Heart left ventricle (tissue), 16 donors: ENCODE measurements at places on chromosomes 3 and 15. TPM values are rescaled to one million over a fixed set of nuclear protein-coding genes. Genes with fewer than 3 reads are reported as not detected.
A peak's percentile ranks its signal among the peaks of the same experiment; 100 is the strongest.

- no peaks in the 10 kb centered on the region for H3K27me3 ChIP-seq
- H3K4me3 ChIP-seq: no peak overlapping the region
- DNase-seq: no peak
- no peak overlapping the region for H3K27ac ChIP-seq
Measured at GRCh38 chr15:37516621-37517020, 416.3 kb upstream of the MEIS2 start.

GRCh38 chr3:190122198-190122771, 1.6 kb upstream of the P3H2 start:
- no peaks in the 10 kb centered on the region for H3K4me1 ChIP-seq
- no peak for DNase-seq
- no peaks in the 10 kb centered on the region for H3K27me3 ChIP-seq
- no peak overlapping the region for H3K27ac ChIP-seq
- H3K36me3 ChIP-seq: no peaks in the 10 kb centered on the region

- no peak overlapping the region for H3K4me3 ChIP-seq
- DNase-seq: peak; percentile 79
- H3K4me1 ChIP-seq: peaks cover 18% of the 10 kb centered on the region
- no peaks in the 10 kb centered on the region for H3K27me3 ChIP-seq
Measured at GRCh38 chr15:33022629-33023028, 171.9 kb downstream of the FMN1 start.

GRCh38 chr3:120449701-120450599, 842 bp downstream of the FSTL1 start:
- H3K36me3 ChIP-seq: peaks cover 12% of the 10 kb centered on the region
- peak; percentile 52 for DNase-seq
- peaks cover 43% of the 10 kb centered on the region for H3K4me1 ChIP-seq
- H3K27ac ChIP-seq: peak overlapping the region; percentile 98
- H3K27me3 ChIP-seq: no peaks in the 10 kb centered on the region
- peak overlapping the region; percentile 97 for H3K4me3 ChIP-seq

DNA sequence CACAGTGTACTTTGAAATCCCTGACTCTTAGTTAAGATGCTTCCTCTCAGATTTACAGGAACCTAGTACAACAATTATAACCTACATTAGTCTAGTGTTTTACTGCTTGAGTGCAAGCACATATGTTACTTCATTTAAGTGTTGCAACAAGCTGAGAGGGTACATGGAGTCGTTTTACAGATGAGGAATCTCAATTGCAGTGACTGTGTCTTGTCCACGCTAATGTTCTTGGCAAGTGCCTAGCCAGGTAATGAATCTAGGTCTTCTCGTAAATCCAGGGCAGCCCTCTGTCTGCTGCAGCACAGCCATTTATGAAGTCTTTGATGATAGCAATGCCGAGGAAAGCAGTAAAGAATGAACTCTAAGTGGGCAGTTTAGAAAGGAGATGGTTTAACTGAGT, 384.4 kb upstream of the ARPP21 start:
- H3K4me1 ChIP-seq: no peaks in the 10 kb centered on the region
- no peaks in the 10 kb centered on the region for H3K36me3 ChIP-seq
- DNase-seq: no peak
- no peak overlapping the region for H3K27ac ChIP-seq
- no peak overlapping the region for H3K4me3 ChIP-seq

GRCh38 chr3:169432708-169433432, 230.6 kb downstream of the MECOM start:
- H3K27ac ChIP-seq: no peak overlapping the region
- no peaks in the 10 kb centered on the region for H3K36me3 ChIP-seq
- H3K27me3 ChIP-seq: no peaks in the 10 kb centered on the region
- DNase-seq: no peak

GRCh38 chr3:196274585-196274984, 12.9 kb downstream of the PCYT1A start:
- no peak for DNase-seq
- H3K4me1 ChIP-seq: no peaks in the 10 kb centered on the region

- no peak overlapping the region for H3K27ac ChIP-seq
- no peak for DNase-seq
- no peaks in the 10 kb centered on the region for H3K4me1 ChIP-seq
- H3K4me3 ChIP-seq: no peak overlapping the region
- H3K36me3 ChIP-seq: no peaks in the 10 kb centered on the region
Measured at GRCh38 chr15:70035719-70036077, 62.0 kb downstream of the TLE3 start.

- no peak overlapping the region for H3K4me3 ChIP-seq
- no peaks in the 10 kb centered on the region for H3K27me3 ChIP-seq
- H3K36me3 ChIP-seq: no peaks in the 10 kb centered on the region
Measured at GRCh38 chr3:44198284-44199269, 43.1 kb upstream of the TOPAZ1 start.

DNA sequence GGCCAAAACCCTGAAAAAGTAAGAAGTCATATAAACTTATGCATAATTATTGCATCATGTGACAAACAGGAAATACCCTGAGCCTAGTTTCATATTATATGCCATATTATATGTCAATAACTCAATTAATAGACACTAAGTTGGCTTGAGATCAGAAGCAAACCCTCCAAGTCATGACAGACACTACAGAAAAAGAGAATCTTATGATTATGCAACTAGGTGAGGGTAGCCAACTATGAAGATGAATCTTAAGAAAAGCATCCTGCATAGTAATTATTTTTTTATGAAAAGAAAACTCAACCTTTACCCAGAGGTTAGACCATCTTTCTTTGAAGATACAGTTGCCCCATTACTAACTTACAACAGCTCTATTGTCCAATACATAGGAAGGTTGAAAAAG, 192.4 kb upstream of the VEPH1 start:
- H3K4me1 ChIP-seq: no peaks in the 10 kb centered on the region
- peaks cover 3% of the 10 kb centered on the region for H3K27me3 ChIP-seq
- DNase-seq: no peak
- no peaks in the 10 kb centered on the region for H3K36me3 ChIP-seq
- H3K27ac ChIP-seq: no peak overlapping the region

GRCh38 chr3:124779751-124780191, 49.5 kb downstream of the UMPS start:
- no peak overlapping the region for H3K4me3 ChIP-seq
- DNase-seq: no peak
- peaks cover 42% of the 10 kb centered on the region for H3K4me1 ChIP-seq
- no peaks in the 10 kb centered on the region for H3K36me3 ChIP-seq
- H3K27me3 ChIP-seq: no peaks in the 10 kb centered on the region

- H3K27ac ChIP-seq: no peak overlapping the region
- no peaks in the 10 kb centered on the region for H3K4me1 ChIP-seq
- DNase-seq: no peak
- no peaks in the 10 kb centered on the region for H3K36me3 ChIP-seq
- no peak overlapping the region for H3K4me3 ChIP-seq
Measured at GRCh38 chr15:63166219-63166618, 8.9 kb upstream of the RPS27L start.

DNA sequence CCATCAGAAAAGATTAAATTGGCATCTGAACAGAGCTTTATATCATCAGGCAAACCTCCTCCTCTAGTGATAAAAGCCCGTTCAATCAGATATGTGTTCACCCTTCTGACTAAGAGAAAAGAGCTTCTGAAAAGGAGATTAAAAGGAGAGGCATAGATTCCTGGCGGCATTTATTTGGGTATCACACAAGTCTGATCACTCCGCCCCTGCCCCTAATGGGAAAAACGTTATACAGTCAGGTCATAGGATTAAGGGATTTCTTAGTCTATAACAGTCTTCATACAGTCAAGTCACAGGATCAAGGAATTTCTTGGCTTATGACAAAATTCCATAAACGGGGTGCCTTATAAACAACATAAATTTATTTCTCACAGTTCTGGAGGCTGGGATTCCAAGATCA, 295.4 kb upstream of the SATB1 start:
- no peak overlapping the region for H3K27ac ChIP-seq
- H3K4me3 ChIP-seq: no peak overlapping the region
- no peaks in the 10 kb centered on the region for H3K36me3 ChIP-seq
- H3K27me3 ChIP-seq: no peaks in the 10 kb centered on the region
- no peak for DNase-seq

GRCh38 chr15:75577401-75578172, 1.5 kb downstream of the PTPN9 start:
- peak overlapping the region; percentile 99 for H3K4me3 ChIP-seq
- no peaks in the 10 kb centered on the region for H3K27me3 ChIP-seq
- H3K27ac ChIP-seq: peak overlapping the region; percentile 89
- H3K4me1 ChIP-seq: peaks cover 34% of the 10 kb centered on the region

DNA sequence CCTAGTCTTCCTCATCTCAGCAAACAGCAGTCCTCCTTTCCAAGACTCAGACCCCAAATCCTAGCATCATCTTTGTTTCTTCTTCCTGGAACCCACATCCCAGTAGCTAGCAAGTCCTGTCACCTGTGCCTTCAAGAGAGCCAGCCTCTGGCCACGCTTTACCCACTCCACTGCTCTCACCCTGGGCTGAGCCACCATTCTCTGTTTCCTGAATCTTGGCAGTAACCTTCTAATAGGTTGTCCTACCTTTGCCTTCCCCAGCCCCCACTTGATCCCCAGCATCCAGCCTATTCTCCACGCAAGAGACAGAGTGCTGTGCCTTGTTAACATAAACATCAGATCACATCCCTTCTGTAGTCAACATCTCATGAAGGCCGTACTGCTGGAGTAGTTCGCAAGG, 323.4 kb downstream of the LRTM1 start:
- H3K36me3 ChIP-seq: no peaks in the 10 kb centered on the region
- DNase-seq: no peak
- H3K4me1 ChIP-seq: no peaks in the 10 kb centered on the region

DNA sequence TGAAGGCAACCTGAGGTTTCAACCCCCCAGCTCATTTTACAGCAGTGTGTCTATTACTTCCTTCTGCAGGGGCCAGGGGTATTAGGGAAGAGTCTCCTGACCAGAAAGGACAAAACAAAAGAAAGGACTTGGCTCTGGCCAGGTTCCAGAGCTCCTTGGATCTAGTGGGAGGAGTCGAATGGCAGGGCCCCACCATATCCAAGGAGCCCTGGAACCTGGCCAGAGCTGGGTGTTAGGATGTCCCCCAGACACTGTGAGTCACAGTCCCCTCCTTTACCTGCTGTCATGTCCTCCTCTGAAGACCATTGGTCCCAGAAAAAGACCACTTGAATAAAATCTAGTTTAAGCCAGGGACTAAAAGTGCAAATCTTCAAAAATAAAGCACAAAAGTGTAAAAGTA, 113.2 kb downstream of the EEFSEC start:
- no peak for DNase-seq
- peaks cover 8% of the 10 kb centered on the region for H3K4me1 ChIP-seq
- peaks cover 20% of the 10 kb centered on the region for H3K36me3 ChIP-seq
- H3K4me3 ChIP-seq: no peak overlapping the region
- no peak overlapping the region for H3K27ac ChIP-seq

DNA sequence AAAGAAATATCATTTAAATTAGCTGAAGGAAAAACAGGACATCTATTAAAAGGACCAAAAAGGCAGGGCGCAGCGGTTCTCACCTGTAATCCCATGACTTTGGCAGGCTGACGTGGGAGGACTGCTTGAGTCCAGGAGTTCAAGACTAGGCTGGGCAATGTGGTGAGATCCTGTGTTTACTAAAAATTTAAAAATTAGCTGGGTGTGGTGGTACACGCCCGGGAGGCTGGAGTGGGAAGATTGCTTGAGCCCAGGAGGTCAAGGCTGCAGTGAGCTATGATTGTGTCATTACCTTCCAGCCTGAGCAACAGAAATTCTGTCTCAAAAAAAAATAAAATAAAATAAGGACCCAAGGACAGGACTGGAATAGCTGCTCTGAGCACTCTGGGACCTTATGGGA, 16.2 kb upstream of the HERC1 start:
- H3K4me3 ChIP-seq: no peak overlapping the region
- no peaks in the 10 kb centered on the region for H3K27me3 ChIP-seq
- no peak overlapping the region for H3K27ac ChIP-seq
- no peaks in the 10 kb centered on the region for H3K36me3 ChIP-seq

The CA12 gene
- not detected for total RNA-seq

The MKRN3 gene
- total RNA-seq: not detected

The TF gene
- 2.4 TPM for total RNA-seq

The EPHB1 gene
- total RNA-seq: 2.2 TPM

The PLSCR2 gene
- not detected for total RNA-seq

The DNAH12 gene
- 0.20 TPM for total RNA-seq
